ENCODE measurements at places on chromosomes 5 and 9.

- DNase-seq, result peak; percentile 72
Measured at GRCh38 chr5:111742177-111742994, 14.6 kb downstream of the NREP start.

GRCh38 chr9:4073371-4073770, 226.5 kb downstream of the GLIS3 start:
- no peak for DNase-seq

DNA sequence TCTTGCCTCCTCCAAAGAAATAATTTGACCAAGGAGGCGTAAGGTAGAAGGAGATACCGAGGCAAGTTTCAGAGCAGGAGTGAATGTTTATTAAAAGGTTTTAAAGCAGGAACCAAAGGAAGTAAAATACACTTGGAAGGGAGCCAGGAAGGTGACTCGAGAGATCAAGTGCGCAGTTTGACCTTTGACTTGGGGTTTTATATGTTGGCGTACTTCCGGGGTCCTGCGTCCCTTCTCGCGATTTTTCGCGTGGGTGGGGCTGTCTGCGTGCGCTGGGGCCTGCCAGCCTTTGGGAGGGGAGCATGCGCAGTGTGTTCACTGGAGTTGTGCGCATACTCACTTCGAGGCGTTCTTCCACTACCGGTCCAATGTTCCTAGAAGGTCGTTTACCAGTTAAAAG, 166.0 kb upstream of the IRX2 start:
- no peak for DNase-seq

DNA sequence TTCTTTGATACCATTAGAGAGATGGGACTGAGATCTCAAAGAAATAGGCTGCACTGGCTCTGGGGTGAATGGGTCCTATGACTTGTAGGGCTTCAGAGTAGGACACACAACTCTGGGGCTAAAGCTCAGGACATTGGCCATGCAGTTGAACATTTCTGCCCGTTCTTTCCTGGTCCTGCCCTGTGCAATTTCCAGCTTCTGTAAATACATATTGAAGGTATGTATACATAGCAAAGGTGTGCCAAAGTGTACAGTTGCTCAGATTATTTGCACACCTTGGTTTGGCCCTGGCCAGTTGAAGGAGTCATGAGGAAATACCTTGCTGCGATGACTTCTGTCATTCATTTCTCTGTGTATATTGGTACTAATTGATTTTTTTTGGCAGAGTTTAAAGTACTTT, 52.8 kb upstream of the TAF11L2 start:
- no peak for DNase-seq

GRCh38 chr9:1320607-1321195, 270.5 kb downstream of the DMRT2 start:
- DNase-seq, result no peak

DNA sequence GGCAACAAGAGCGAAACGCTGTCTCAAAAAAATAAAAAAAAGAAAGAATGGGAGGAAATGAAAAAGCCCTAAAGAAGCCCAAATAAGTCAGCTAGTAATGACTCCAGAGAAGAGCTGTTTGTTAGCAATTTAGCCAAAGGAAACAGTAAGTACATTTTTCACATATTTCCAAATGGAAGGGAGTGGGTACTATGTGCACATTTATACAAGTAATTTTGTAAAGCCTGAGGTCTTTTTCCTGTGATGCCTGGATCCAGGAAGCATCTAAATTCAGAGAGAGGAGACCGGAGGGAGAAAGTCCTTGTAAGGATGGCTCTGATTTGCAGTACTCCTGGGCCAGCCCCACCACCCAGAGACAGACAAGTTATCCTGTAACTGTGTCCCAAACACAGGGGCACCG, 14.7 kb downstream of the FBP1 start:
- no peak for DNase-seq

All from right renal pelvis (tissue), 4 donors.